ENCODE measurements at places on chromosomes 7 and 10.

GRCh38 chr7:100044718-100045117 is 4.9 kb upstream of the ZSCAN21 start:
- no peak for DNase-seq

DNA sequence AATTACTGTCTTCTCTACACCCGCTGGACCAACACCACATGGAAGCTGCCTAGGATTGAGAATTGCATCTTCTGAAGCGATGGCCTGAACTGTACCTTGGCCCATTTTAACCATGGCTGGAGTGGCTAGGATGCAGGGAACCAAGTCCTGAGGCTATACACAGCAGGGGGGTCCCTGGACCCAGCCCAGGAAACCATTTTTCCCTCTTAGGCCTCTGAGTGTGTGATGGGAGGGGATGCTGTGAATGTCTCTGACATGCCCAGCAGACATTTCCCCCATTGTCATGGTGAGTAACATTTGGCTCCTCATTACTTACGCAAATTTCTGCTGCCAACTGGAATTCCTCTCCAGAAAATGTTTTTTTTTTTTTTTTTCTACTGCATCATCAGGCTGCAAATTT is 822.7 kb downstream of the PCDH15 start:
- DNase-seq = no peak

DNA sequence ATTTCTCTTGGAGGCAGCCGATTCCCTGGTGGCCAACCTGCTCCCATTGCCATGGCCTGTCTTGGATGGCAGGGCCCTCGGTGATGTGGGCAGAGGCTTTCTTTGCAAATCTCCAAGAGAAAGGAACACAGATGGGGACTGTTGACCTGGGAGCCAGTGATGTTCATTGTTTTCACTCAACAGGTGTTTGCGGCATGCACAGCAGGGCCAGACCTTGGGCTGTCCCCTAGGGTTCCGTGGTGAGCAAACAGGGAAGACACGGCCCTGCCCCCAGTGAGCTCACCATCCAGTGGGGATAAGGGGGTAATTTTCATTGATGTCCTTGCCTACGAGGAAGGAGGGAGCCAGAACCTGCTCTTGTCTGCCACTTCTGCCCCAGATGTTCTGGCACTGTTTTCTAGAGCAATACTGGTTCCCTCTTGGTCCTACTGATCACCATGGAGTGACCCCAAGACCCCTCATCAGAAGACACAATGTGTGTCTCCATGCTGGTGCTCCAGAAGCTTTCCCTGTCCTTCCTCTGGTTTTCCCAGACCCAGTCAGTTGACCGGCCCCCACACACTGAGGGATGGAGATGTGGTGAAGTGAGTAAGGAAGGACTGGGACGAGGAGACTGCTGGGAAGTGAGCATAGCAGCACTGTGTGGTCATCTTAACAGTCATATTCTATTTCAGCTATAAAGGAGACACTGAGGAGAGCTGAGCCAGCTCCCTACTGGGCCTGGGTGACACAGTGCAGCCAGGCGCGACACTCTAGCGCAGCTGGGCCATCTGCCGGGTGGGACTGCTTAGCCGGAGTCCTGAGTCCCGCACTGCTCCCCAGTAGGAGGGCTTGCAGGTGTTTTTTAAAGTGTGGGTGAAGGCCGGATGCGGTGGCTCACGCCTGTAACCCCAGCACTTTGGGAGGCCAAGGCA is 20.4 kb upstream of the FIGNL1 start:
- no peak for DNase-seq

DNA sequence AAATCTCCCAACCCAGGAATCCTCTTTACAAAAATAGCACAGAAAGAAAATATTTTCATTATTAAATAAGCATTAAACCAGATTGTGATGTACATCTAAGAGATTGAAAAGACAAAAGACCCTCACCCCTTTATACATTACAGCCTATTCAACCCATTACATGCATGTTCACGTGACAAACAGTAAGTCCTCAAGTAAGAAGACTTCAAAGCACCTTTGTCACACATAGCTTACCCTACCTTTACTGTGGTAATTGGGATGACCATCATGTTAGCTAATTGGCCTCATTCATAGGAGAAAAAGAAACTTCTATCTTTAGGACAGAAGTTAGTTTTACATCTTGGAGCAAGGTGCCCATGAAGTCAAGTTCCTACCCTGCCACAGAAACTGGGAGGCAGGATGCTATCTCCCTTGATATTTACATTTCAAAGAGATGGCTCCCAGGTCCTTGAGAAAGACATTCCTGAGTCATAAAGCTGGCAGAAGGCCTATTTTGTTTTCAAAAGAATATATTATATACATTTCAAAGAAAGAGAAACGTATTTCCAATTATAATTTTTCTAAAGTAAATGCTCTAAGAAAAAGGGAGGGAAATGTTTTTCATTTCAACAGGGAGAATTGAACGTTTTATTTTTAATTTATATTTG is 48.1 kb downstream of the GNAI1 start:
- no peak for DNase-seq

- no peak for DNase-seq
These were observed 8.4 kb downstream of the PPP2R2D start for GRCh38 chr10:131909014-131909808.

- no peak for DNase-seq
These were observed 116.9 kb upstream of the ANLN start for GRCh38 chr7:36272567-36273269.

DNA sequence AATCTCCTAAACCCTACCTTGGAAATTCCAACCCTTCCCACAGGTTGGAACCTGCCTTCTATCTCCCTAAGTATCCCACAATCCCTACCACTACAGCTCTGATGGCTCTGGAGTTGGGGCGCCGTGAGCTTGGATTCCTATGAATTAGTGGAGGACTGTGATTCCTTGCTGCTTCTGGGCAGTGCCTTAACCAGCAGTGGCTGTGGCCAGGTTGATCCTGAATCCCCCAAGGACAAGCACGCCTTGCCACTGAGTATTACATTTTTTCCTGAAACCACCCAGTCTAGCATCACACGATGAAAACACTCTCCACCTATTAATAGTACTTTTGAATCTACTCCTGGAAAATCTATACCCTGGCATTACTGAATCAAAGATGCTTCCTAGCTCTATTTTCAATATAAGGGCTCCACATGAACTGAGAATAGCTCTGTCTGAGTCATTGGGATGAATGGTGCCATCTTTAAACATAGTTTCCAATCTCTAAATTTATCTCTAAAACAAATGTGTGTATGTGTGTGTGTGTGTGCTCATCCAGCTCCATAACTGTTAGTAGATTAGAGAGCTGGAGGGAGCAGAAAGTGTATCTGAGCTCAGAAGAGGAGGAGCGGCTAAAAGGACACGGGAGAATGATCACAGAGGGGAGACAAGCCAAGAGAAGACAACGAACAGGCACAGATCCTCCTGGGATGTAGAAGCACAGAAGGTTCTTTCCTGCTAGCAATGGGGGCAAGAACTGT is 11.9 kb upstream of the INPP5F start:
- DNase-seq = peak; percentile 41

- DNase-seq = peak; percentile 65
These were observed 238.7 kb upstream of the PRSS58 start for GRCh38 chr7:142496545-142496991.

DNA sequence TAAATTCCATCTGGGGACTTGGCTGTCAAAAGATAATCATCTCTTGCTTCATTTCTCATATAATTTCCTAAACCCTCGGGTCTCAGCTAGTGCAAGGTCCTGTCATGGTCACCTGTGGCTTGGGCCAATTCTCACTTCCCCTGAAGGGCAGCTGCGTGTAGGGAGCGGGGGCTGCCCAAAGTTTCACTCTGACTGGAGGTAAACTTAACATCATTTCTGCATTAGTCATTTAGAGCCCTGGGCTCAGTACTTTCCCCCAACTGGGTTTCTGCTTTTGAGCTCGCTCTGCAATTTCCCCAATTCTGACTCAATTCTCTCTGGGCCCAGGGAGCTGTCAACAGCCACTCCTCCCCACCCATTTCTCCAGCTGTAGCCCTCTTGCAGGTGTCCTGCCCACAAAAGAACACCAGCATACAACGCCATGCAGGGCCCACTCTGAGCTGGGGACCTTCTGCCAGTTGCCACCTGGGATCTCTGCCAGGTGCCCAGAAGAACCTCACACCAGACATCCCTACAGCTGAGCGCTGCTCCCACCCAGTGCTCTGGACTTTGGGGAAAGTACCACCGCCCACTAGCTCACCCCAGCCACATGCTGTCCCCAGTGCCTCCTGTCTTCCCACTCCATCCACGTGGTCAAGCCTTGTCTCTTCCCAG is 37.9 kb downstream of the VOPP1 start:
- peak; percentile 75 for DNase-seq

DNA sequence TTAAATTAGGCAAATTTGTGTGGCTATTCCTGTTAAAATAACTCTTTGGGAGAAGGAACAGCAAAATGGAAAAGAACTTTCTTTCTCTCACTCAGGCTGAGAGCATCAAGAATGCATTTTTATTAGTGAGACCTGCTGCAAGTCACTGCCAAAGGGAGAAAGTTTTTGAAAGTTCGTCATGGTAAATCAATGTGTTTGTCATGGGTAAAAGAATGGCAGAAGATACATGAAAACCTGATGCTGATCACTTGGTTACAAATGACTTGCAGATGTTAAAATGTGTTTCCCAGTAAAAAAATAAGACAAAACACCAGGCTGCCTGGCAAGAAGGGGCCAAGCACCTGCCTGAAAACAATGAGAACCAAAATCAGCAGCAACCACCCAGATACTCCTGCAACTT is 484.7 kb upstream of the NRP1 start:
- peak; percentile 43 for DNase-seq

DNA sequence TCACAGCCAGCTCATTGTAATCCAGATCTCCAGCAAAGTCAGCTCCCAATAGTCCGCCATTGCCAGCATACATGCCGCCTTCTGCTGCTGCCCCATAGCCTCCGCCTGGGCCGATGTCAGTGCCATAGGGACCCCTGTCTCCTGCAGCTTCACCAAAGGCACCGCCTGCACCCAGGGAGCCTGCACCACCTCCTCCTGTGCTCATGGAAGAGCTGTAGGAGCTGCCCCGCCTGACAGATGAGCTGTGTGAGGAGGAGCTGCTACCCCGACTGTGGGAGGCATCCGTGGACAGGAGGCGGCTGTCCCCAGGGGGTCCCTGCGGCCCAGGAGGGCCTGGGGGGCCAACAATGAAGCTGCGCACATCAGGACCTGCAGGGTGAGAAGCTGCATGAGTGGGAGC is 51.7 kb downstream of the COL17A1 start:
- no peak for DNase-seq

DNA sequence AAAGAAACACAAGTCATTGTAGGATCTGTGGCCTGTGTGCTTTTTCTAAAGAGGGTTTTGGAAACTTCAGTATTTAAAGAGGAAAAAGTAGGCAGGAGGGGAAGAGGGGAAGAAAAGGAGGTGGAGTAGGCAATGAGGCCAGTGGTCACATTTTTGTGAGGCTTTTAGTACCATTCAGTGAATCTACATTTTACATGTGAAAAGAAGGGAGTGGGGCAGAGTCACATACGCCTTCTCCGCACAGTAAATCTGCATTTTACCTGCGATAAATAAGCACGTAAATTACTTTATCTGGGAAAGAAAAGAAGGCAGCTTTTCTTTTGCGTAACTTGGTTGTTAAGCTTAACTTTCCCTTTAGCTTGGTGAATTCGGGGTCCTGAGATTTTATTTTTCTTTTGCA is 13.2 kb downstream of the CHST12 start:
- DNase-seq = no peak

DNA sequence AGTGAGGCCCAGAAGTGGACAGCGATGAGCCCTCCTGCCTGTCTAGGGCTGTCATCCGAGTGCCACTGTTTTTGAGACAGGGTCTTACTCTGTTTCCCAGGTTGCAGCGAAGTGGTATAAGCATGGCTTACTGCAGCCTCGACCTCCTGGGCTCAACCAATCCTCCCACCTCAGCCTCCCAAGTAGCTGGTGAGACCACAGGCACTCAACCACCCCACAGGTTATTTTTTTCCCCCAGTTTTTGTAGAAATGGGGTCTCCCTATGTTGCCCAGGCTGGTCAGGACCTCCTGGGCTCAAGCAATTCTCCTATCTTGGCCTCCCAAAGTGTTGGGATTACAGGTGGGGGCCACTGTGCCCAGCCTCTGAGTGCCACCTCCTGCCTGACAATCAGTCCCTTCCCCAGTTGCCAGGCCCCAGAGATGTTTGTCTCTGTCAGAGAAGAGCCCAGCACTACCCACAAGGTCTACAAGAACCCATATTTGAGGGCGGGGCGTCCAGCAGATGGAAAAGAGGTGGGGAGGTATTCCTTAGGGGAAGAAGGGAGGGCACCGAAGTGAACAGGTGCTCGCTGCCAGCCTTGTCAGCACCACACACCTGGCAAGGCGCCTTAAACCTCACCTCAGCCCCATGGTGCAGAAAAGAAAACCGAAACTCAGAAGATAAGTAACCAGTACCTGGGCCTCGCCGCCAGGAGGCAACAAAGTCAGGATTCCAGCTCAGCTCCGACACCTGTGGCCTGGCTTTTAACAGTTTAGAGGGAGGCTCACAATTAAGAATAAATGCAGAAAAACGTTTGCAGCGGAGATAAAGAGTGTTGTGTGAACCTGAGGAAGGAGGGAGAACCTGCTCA is 77.4 kb upstream of the ANLN start:
- DNase-seq = no peak

GRCh38 chr7:158321056-158321700 is 266.4 kb downstream of the PTPRN2 start:
- DNase-seq = no peak

DNA sequence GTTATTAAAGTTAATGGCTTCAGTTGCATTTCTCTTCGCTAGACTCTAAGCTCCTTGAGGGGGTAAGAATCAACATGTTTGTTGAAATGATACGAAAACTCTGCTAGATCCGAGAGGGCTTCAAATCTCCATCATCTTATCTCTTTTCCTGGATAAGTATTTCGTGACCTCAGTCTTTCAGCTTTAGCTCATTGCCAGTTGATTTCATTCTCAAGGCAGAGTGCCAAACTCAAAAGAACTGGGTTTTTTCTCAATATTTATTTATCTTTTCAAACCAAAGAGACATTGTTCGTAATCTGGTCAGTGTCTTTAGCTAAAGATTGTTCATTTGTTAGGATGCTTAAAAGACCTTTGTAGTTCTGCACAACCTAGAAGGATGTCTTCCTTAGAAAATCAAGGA is 108.9 kb downstream of the ARID5B start:
- DNase-seq = no peak

DNA sequence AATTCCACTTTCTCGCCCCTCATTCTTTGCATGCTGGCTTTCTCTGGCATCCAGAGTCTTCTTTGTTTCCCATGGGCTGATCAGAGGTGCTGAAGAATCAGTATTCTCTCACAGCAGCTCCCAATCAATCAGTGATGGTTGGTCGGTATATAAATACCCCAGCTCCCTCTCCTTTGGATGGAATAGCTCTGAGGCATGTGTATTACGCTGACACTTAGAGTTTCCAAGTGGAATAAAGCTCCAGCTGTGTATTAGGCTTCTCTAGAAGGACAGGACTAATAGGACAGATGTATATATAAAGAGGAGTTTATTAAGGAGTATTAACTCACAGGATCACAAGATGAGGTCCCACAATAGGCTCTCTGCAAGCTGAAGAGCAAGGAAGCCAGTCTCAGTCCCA is 218.3 kb upstream of the GRB10 start:
- no peak for DNase-seq

DNA sequence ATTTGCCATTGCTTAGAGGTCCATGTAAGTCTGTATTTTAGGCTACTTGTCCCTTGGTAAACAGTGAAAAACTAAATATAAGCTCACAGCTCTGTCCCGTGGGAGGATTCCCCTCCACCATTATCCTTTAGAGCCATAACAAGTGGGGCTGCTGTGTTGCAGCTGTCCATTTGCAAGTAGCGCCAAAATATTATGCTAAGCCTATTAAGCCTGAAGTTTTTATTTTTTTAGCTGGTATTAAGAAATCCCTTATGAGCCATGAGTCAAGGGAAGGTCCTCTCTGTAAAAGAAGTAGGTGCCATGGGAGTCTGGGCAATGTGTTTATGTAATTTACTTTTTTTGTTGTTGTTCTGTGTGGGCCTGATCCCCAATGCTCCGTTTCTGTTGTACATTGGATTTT is 183.9 kb downstream of the THSD7A start:
- peak; percentile 46 for DNase-seq
